Epithelial cell of esophagus (primary cell): ENCODE measurements at places on chromosomes 6 and 20.

GRCh38 chr20:44460795-44461141 lies 14.9 kb upstream of the TTPAL start:
- peak; percentile 58 for DNase-seq

GRCh38 chr6:167093406-167093921 lies 29.4 kb upstream of the CCR6 start:
- no peak for DNase-seq

DNA sequence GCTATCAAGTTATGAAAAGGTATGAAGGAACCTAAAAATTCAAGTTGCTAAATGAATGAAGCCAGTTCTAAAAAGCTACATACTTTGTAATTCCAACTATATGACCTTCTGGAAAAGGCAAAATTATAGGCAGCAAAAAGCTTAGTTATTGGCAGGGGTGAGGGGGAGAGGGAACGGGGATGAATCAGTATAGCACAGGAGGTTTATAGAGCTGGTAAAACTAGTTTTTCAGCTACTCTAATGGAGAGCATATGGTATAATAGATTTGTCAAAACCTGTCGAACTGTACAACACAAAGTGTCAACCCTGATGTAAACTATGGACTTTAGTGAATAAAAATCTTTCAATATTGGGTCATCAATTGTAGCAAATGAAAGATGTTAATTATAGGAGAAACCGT lies 18.7 kb downstream of the MANEA start:
- peak; percentile 91 for DNase-seq

DNA sequence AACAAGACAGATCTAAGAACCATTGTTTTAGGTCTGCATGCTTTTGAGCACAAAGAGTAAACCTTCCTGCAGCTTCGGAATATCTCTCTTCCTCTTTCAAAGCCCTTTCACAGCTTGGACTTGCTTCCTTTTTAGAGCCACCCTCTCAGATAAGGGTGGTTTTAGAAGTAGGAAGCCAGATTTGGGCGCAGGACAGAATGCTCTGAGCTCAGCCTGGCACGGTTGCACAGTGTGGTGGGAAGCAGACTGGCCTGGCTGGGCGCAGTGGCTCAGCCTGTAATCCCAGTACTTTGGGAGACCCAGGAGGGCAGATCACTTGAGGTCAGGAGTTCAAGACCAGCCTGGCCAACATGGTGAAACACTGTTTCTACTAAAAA lies 35.6 kb upstream of the PNRC1 start:
- DNase-seq: no peak

DNA sequence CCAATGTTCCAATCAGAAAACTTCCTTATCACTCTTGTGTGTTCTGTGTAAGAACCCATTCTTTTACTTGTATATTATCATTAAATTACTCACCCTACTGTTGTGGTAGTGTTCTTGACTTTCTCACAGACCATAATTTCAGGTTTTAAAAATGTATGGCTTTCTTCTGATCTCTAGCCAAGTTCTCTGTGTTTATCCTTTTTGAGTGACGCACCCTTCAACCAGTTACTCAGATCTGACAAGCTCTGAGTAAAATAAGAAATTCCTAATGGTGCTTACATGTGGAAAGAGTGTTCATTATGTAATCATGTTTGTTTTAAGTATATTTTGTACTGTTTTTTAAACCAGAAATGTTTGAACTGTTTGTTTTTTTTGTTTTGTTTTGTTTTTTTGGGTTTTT lies 11.0 kb downstream of the TBPL1 start:
- DNase-seq: peak; percentile 91

DNA sequence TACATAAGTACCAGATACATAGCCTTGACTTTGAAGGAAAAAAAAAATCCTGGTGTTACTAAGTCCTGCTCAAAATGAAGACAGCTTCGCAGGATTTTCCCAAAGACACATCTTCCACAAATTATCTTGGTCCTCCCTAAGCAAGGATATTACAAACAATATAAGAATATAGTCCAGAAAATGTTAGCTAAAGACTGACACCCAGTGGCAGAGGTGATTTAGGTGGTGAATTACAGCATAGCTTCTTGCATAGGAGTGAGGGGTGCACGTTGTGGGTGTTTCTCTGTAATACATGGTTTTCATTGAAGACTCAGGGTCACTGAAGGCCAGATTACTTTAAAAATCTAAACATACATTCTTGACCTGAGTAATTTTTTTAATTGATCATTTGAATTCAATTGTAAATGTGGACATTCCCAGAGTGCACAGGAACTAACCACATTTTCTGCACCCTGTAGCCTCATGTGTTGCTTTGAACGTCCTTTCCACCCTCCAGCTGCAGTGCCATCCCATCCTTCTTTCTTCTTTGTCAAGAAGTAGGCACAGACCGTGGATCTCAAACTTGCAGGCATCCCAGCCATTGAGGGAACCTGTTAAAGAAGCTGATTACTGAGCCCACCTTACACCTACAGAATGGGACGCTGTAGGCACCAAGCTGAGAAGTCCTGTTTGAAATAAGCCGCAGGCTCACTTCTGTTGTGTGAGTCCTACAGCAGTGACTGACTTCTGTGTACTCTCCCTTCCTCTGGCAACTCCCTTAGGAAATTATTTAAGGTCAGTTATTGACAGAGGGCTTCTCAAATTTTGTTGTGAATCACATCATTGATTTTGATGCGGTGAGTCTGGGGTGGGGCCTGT lies 102.6 kb downstream of the PERP start:
- DNase-seq: peak; percentile 62

DNA sequence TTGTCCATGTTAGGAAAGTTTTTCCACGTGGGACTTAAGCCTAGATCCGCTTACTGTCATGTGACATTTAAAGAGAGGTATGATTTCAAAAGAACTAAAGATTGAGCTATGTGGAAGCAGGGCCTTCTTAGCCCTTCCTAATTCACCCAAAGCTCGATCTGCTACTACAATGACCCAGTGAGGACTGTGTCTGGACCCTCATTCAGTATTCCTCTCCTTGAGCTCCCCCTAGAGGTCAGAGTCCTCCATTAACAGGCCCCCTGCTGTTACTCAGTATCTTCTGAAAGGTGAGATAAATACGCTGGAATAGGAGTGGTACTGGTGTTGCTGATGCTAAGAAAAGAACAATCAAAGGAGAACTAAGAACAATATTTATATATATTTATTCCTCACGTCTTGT lies 414.0 kb downstream of the GJA1 start:
- DNase-seq: peak; percentile 71

GRCh38 chr6:103722683-103723082 lies 1137.0 kb downstream of the HACE1 start:
- no peak for DNase-seq

DNA sequence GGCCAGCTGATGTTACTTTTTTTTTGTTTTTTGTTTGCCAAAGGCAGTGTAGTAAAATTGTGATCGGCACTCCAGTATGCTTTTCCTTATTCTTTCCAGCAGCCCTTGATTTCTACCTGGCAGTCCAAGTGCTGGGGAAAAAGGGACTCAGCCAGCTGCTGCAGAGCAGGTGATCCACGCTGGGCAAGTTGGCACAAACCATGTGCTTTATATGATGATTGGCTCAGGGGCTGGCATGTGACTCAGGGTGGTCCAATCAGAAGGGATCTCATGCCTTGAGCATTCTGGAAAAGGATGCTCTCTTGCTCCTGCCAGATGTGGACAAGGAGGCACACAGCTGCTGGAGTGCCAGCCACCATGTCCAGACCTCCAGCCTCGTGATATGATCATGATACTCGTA lies 54.5 kb downstream of the SULF2 start:
- peak; percentile 13 for DNase-seq

GRCh38 chr6:170210026-170210390 lies 80.9 kb downstream of the DLL1 start:
- DNase-seq: no peak

GRCh38 chr6:166633732-166634535 lies 6.9 kb upstream of the RPS6KA2 start:
- DNase-seq: no peak

GRCh38 chr6:154736618-154737259 lies 3.5 kb downstream of the SCAF8 start:
- DNase-seq: no peak

- no peak for DNase-seq
These were observed 91.5 kb upstream of the ZNF217 start for GRCh38 chr20:53685070-53685595.

DNA sequence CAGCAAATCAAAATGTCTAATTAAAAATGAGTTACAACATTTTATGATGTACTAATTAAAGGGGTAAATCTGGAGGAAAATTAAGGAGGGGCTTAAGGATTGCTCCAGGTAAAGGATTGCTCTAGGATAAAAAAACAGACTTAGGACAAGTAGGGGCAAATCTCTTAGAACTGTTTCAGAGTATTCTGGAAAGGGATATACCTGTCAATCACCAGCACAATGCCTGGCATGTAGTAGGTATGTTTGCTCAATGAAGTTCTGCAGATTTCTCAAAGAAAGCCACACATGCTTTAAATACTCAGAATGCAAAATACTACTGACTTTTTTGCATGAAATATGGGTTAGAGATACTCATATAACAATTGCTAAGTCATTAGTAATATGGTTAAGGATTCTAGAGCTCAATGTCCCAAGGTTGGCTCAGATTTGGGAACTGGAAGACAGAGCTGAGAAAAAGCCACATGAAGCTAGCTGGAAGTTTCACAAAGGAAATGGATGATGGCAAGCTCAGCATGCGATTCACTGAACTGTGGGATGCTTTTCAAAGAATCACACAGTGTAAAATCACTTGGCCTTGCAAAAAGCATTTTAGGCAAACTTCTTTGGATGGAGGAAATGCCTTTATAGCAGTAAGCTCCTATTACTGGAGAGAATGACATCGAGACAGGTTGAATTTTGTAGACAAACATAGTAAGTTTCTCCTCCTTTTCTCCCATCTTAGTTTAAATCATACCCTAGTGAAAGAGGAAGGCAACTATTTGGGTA lies 72.8 kb downstream of the MAP3K5 start:
- DNase-seq: peak; percentile 48
